ENCODE measurements at places on chromosomes 5 and 9.
A peak's percentile ranks its signal among the peaks of the same experiment; 100 is the strongest.

- DNase-seq: peak; percentile 87
Observed at GRCh38 chr9:107422189-107423185, 67.1 kb downstream of the KLF4 start.

DNA sequence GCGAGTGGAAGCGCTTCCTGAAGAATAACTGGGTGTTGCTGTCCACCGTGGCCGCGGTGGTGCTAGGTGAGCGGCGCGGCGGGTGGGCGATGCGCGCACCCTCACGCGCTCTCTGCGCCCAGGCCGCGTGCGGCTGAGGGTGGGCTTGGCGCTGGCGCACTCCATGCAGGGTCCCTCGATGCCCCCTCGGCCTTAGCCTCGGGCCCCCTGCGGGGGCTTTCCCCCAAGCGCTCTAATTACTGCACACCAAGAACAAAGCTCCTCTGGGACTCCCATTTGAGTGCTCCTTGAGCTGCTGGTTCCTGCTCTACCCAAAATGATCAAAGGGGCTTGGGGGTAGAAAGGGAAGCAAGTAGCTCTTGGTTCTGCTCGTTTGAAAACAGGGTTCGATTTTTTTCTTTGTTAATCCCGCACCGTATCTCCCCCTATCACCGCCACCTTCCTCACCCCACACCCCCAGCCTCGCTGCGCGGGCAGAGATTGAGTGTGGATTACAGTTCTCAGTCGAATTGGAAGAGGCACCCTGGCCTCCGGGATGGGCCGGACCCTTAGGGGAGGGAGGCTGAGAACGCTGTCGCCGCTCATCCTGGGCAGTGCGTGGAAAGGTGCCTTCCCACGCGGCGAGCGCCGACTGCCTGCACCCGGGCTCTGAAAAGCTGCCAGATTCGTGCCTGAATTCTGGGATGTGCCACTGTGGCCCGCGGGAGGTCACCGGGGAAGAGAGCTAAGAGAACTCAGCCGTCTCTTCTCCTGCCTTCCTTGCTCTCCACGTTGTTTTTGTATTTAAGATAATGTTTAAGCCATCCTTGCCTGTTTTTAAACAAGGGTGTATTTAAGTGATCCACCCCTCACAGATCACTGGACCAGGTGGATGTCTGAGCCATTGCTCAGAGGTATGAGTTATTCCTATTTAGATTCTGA is 697 bp downstream of the SLC1A1 start:
- no peak for DNase-seq

- DNase-seq: no peak
Observed at GRCh38 chr5:88539026-88539425, 270.4 kb upstream of the TMEM161B start.

DNA sequence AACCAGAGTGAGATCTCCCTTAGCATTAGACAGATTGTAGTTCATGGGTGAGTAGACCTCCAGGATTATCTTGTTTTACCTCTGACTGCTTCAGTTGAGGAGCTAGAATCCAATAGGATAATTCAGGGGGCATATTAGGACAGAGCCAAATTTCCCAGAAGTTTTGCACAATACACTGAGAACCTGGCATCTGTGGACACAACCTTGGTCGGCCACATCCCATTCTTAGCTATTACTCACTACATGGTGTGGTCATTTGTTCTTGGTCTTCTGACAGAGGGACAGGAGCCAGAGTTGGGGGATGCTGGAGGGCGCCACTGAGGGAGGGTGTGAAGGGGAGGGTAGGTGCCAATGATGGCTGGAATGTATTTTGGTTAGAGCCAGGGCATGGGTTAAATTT is 66.6 kb downstream of the NPR3 start:
- DNase-seq: peak; percentile 78

DNA sequence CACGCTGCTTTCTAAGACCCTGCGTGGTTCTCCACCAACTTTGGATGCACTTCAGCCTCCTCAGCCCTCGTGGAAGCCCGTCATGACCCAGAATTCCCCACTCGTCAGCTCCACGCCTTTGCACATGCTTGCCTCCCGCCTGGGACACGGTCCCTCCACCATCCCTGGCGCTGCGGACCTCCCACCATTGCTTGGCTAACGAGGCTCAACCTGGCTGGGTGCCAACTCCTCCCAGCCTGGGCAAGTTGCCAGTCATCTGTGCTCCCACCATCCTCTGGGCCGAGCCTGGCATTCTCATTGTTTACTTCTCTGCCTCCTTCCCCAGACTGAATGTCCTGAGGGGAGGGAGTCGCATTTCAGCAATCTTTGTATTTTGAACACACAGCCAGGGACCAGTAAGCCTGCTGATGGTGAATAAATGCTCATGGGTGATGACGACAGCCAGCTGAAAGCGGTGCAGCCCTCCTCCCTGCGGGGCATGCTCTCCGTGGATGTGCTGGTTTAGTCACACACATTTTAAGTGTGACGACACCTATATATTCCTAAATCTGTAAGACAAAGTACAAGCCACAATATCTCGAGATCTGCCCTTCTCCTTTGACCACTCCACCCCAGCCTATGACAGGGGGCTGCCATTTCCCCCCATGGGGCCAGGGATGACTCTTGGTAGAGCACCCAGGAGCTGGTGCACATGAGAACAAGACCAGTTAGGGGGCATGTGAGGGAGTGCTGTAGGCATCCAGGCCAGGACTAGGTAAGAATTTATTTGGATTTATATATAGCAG is 37.6 kb downstream of the ANKRD33B start:
- peak; percentile 99 for DNase-seq

GRCh38 chr5:107964722-107965121 is 294.0 kb upstream of the EFNA5 start:
- no peak for DNase-seq

DNA sequence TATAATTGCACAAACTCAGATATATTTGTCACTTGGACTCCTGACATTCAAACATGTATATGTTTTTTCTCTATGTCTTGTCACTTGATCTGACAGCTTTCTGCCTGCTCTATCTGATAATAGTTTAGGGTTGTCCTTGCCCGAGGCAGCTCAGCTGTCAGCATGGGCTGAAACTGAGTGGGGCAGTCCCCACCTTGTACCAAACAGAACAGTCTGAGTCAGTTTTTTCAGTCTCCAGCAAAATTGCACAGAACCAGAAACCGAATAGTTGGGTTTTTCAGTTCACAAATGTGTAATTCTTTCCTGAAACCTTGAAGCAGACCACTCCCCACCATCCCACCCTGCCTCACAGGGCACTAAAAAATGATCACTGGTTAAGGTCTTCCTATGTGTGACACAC is 9.5 kb upstream of the HAND1 start:
- no peak for DNase-seq

All from MCF 10A (cell line).